Neural progenitor cell (in vitro differentiated cells): ENCODE measurements at places on chromosomes 7 and 10. TPM values are rescaled to one million over a fixed set of nuclear protein-coding genes. Genes with fewer than 3 reads are reported as not detected.

- H3K4me3 ChIP-seq, result peak overlapping the region; percentile 20
- DNase-seq, result peak; percentile 64
- peak overlapping the region; percentile 51 for H3K27ac ChIP-seq
- H3K27me3 ChIP-seq, result peaks cover 58% of the 10 kb centered on the region
Measured at GRCh38 chr7:113083132-113083815, 3.4 kb downstream of the GPR85 start.

GRCh38 chr10:31678575-31679516, 249.8 kb downstream of the ARHGAP12 start:
- no peak for DNase-seq
- no peak overlapping the region for H3K27ac ChIP-seq
- H3K27me3 ChIP-seq, result no peaks in the 10 kb centered on the region

DNA sequence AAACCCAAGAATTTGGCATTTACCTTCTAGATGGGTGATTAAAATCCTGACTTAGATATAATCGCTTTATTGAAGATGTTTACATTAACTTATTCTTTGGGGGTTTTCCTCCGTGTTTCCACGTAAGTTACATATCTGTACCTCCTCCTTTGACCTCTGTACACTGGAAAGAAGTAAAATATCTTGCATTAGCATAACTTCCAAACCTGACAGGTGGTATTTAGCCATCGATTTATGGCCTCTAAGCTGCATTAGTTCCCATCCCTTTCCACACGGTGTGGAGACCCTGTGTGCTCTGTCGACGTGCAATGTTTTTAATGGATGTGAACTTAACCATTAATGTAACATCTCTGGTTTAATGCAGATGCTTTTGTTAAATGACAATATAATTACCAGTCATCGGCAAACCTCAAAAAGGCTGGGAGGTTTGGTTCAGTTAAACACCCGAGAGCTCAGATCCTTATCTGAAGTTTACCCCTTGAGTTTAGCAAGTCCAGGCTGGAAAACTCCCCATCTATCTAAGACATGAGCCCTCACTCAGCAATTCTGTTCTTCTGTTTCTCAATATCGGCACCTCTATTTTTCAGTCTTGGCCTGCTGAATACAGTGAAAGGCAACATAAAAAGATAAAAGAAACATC, 295.2 kb downstream of the GATA3 start:
- H3K27ac ChIP-seq, result no peak overlapping the region
- DNase-seq, result no peak
- no peak overlapping the region for H3K4me3 ChIP-seq
- H3K36me3 ChIP-seq, result no peaks in the 10 kb centered on the region

DNA sequence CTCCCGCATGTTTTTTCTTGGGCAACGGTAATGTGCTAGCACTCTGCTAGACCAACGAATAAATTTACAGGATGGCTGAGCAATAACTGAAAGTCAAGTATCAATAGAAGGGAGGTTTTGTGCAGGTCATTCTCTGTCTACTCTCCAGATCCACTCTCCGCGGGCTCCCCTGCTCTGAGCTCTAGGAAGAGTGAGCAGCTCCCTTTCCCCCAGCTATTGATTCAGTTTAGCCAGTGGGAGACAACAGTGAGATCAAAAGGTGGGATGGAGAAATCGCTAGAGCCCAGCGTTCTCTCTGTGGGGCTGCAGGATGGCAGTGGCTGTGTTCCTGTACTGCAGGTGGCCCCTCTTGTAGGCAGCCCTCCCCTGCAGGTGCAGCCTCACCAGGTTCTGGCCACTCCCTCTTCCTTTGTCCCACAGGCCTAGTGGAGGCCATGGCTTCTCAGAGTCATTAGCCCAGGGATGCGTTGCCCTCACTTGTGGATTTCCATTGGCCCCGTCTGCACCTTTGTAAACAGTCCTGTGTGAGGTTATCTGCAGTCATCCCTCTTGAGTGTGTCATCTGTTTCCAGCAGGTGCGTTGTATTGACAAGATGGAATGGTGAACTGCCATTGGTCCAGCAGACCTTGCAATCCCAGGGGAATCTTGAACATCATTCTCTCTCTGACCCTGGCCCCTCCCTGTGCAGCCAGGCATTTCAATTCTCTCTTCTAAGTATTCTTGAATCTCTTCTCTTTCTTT, 11.1 kb downstream of the MSRB2 start:
- H3K27ac ChIP-seq, result no peak overlapping the region
- no peak overlapping the region for H3K4me3 ChIP-seq
- no peaks in the 10 kb centered on the region for H3K36me3 ChIP-seq
- no peaks in the 10 kb centered on the region for H3K27me3 ChIP-seq

WEE2 gene
- 0.12 TPM in 1 of 2 replicates, not detected in the other for total RNA-seq
